Cortex of kidney (tissue), 1 donor: ENCODE measurements at places on chromosomes 7 and 10.

DNA sequence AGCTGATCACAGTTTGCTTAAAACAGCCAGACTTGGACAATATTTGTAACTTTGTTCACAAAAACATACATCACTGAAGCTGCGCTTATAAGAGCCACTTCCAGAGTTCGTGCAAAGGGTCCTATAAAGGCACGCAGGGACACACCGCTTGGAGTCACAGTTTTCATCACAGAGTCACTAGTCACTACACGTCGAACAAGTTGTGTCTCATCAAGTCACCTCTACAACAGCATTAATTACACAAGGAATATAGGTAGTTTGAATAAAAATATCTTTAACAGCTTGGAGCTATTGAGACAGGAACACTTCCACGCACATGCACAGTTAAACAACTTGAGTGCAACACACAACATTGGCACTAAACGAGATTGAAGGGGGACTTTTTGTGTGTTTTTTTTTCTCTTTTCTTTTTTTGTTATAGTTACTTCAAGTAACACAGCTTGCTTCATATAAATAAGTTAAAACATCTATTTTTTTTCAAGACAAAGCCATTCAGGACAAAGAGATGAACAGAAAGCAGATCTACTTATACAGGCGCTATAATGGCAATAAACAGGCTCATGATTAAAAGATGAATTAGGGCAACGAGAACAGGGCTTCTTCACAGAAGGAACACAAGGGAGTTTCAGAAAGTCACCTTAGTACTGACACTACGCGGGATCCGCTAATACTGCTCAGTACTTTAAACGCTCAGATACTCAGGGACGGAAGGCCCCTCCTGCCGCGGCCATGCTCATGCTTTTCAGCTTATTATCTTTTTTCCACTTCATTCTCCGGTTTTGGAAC, 2.2 kb downstream of the HOXA5 start:
- DNase-seq: no peak

- no peak for DNase-seq
These were observed 43.1 kb upstream of the EMX2 start for GRCh38 chr10:117499248-117500105.

- DNase-seq: no peak
These were observed 33.7 kb downstream of the DDC start for GRCh38 chr7:50531401-50531911.

DNA sequence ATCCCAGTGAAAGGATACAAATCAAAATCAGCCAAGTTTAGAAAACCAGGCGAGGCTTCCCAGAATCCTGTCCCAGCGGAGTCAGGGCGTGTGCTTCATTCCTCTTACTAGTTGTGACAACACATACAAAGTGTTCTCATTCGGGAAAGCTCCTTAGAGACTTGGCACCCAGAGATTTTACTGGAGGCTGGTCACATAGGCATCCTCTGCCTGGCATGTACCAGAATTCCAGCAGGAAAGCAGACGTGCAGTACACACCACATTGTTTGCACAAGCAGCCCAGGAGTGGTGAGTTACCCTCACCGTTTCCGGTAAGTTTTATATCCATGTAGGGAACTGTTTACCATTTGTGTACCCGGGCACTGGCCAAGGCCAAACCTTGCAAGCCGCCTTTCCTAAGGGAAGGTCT, 34.9 kb downstream of the MMRN2 start:
- no peak for DNase-seq

DNA sequence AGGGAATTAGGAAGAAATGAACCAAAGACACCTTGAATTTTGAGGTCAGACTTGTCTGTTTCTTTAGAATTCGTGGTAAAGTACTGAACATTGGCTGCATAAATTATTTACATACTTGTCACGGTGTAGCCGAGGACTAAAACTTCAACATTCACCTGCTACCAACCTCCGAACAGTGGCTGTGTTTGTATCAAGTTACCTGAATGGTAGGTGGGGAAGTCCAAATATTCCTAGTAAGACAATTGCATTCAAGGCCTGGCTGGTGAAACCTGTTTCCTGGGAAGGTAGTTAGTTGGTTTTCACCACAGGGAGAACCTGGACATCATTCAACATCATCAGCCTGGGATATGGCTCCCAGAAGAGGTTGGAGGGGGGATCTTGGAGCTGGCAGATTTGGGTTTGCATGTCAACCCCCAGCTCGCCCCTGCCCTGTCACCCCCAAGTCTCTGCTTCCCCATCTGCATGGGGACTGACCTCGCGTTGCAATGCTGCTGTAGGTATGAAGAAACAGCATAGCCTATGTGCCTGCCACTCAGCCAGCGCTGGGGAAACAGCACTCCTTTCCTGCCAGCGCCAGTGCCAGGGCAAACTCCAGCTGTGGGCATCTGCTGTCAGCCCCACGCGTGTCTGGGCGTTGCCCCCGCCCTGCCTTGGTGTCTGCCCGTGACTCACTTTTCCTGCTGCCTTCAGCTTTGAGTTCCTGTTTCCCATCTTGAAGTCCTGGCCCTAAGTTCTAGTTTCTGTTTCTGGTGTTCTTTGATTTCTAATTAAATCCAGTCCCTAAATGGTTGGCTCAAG, 12.7 kb upstream of the LARP4B start:
- no peak for DNase-seq

DNA sequence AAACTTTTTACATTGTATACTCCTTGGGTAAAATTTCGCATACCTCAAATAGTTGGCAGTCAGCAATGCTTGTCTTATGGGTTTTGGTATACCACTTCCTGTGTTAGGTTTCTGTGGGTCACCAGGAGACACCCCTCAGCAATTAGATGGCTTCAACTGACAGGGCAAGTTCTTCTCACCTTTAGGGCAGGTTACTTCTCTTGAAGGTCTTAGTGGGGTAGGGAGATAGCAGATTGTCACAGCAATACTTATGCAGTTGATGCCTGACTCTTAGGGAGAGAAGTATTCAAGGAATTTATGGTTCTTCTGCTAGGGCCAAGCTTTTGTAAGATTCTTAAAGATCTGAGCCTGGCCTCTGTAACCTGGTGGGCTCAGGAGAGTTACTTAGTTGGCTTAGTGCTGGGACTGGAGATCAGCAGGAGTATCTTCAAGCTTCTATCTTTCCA, 42.9 kb downstream of the MKLN1 start:
- no peak for DNase-seq

- DNase-seq: no peak
These were observed 247.4 kb downstream of the ELFN1 start for GRCh38 chr7:1917221-1918062.

DNA sequence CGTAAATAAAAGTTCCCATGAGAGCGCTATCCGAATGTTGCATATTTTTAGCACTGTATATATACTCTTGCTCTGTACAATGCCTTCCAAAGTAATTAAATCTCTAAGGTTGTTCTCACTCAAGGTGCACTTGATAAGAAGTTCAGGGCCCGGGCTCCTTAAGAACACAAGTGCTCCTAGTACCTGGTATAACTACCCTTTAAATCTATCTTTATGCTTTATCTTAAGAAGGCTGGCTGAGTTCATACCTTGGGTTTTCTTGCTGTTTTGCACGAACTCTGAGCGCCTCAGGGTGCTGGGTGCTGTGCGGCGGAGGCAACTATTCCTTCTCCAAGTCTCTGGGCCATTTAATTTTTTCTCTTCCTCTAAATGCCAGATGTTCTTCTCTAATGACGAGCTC, 80.4 kb downstream of the DNMBP start:
- no peak for DNase-seq

- no peak for DNase-seq
These were observed 44.2 kb upstream of the RNF148 start for GRCh38 chr7:122746948-122747347.

- DNase-seq: no peak
These were observed 163.9 kb downstream of the JCAD start for GRCh38 chr10:29895456-29895855.

DNA sequence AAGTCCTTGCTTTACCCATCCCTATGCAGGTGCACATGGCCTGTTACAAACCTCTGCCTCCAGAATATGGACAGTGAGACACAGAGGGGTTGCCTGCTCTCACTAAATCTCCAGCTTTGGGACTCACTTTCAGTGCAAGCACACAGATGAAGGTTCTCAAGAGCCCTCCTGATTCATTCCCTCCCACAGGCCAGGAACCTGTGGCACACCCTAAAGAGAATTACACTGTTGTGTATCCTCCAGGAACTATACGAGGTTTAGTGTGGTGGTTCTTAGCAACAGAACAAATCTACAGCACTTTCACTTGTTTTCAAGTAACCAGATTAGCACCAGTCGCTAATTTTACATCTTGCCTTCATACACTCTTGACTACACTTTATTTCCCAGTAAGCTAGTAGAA, 192.3 kb downstream of the PLXNA4 start:
- no peak for DNase-seq

- no peak for DNase-seq
These were observed 5.1 kb downstream of the ITPRIP start for GRCh38 chr10:104333032-104333727.
